Stimulated activated CD4-positive, alpha-beta T cell treated with anti-CD3 and anti-CD28 coated beads, Interleukin-12 subunit alpha, Interleukin-12 subunit beta, amount 100 ng/mL, for 4 hours (primary cell): ENCODE measurements at places on chromosomes 2 and 18.

DNA sequence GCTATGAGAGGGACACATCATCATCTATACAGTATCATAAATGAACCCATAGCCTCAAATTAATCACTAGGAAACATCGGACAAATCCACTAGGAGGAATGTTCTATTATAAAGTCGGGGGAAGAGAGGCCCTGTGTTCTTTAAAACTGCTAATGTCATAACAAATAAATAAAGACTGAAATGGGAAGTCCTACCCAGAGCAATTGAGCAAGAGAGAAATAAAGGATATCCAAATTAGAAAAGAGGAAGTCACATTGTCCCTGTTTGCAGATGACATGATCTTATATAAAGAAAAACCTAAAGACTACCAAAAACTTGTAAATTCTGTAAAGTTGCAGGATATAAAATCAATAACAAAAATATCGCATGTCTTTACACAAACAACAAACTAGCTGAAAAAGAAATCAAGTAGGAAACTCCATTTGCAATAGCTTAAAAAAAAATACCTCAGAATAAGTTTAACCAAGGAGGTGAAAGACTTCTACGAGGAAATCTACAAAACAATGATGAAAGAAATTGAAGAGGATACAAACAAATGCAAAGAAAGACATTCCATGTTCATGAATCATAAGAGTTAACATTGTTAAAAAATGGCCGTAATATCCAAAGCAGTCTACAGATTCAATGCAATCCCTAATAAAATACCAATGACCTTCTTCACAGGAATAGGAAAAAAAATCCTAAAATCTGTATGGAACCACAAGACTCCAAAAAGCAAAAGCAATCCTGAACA, 30.6 kb downstream of the RTN4 start:
- no peak for DNase-seq

DNA sequence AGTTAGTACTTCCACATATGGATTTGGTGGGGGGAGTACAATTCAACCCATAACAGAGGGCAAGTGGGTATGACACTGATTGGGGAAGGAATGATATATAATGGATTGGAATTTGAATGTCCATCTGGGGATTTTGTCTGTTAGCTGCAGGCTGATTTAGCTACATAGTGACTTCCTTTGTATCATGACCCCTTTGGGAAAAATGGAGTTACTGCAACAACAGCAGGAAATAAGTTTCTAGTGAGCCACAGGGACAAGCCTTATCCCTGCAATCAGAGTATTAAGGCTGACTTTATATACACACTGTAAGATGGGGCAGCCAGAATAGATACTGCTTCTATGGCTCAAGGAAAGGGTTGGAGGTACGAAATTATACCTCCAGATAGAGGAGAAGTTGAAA, 404.4 kb upstream of the MEIS1 start:
- no peak for DNase-seq

GRCh38 chr2:42585779-42586178, 17.3 kb downstream of the MTA3 start:
- no peak for DNase-seq

GRCh38 chr2:115122701-115123100, 680.3 kb downstream of the DPP10 start:
- DNase-seq: no peak

- DNase-seq: no peak
Measured at GRCh38 chr18:49249521-49249920, 210.9 kb downstream of the DYM start.
